ENCODE measurements at places on chromosomes 3 and 15. TPM values are rescaled to one million over a fixed set of nuclear protein-coding genes. Genes with fewer than 3 reads are reported as not detected.
A peak's percentile ranks its signal among the peaks of the same experiment; 100 is the strongest.

PLSCR5 gene
- total RNA-seq: not detected

SAXO2 gene
- 1.7 TPM for total RNA-seq

GRCh38 chr3:31294430-31295149 lies 238.1 kb upstream of the STT3B start:
- no peaks in the 10 kb centered on the region for H3K27me3 ChIP-seq
- H3K4me3 ChIP-seq: no peak overlapping the region
- no peak overlapping the region for H3K27ac ChIP-seq
- peaks cover 9% of the 10 kb centered on the region for H3K4me1 ChIP-seq

- H3K27ac ChIP-seq: no peak overlapping the region
- no peak for DNase-seq
- H3K4me3 ChIP-seq: no peak overlapping the region
- no peaks in the 10 kb centered on the region for H3K27me3 ChIP-seq
- peaks cover 17% of the 10 kb centered on the region for H3K4me1 ChIP-seq
Measured at GRCh38 chr15:74432271-74432967, 1.3 kb downstream of the SEMA7A start.

DNA sequence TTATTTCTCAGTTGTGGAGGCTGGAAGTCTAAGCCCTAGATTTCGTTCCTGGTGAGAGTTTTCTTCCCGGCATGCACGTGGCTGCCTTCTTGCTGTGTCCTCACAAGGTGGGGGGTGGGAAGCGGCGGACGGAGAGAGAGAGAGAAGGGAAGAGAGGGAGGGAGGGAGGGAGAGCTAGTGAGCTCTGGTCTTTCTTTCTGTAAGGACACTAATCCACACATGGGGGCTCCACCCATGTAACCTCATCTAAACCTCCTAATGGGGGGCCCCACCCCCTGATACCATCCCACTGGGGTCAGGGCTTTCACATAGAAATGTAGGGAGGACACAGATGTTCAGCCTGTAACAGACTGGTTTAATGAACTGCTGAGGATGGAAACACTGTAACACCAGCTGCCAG lies 7.3 kb downstream of the FBLN2 start:
- no peaks in the 10 kb centered on the region for H3K27me3 ChIP-seq
- no peaks in the 10 kb centered on the region for H3K36me3 ChIP-seq
- H3K4me3 ChIP-seq: no peak overlapping the region

DNA sequence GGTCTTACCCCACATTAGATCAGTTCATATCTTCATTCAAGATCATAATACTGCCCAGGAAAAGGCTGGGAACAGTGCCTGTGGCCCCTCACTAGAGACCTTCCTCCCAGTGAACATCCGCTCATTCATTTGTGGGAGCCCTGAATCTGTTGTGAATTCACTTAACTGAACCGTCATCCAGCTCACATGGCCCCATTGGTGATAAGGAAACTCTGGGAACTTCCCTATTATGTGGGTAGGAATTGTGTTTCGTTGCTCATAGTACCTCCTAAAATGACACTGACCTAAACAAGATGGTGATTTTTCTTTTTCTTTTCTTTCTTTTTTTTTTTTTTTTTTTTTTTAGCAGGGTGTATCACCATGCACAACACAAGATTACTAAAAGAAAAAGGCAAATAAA lies 6.8 kb upstream of the MESP2 start:
- H3K36me3 ChIP-seq: no peaks in the 10 kb centered on the region
- no peaks in the 10 kb centered on the region for H3K4me1 ChIP-seq
- no peak for DNase-seq
- no peak overlapping the region for H3K4me3 ChIP-seq

DNA sequence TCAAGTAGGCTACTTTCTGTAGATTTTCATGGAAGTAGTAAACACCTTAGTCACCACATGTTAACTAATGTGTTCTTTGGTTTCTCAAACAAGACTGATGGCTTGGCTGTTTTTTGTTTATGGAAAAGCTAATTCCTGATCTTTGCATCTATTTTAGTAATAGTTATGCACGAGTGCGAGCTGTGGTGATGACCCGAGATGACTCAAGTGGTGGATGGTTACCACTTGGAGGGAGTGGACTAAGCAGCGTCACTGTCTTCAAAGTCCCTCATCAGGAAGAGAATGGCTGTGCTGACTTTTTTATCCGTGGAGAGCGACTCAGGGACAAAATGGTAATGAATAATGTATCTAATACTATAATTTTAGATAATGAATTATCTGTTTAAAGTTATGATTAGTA lies 46.6 kb downstream of the SPRED1 start:
- H3K4me1 ChIP-seq: no peaks in the 10 kb centered on the region
- H3K27ac ChIP-seq: no peak overlapping the region
- DNase-seq: no peak
- no peak overlapping the region for H3K4me3 ChIP-seq
- no peaks in the 10 kb centered on the region for H3K36me3 ChIP-seq
- no peaks in the 10 kb centered on the region for H3K27me3 ChIP-seq

- no peak for DNase-seq
- no peak overlapping the region for H3K4me3 ChIP-seq
- no peaks in the 10 kb centered on the region for H3K27me3 ChIP-seq
- H3K4me1 ChIP-seq: no peaks in the 10 kb centered on the region
Measured at GRCh38 chr3:10581716-10582115, 76.3 kb upstream of the ATP2B2 start.

DNA sequence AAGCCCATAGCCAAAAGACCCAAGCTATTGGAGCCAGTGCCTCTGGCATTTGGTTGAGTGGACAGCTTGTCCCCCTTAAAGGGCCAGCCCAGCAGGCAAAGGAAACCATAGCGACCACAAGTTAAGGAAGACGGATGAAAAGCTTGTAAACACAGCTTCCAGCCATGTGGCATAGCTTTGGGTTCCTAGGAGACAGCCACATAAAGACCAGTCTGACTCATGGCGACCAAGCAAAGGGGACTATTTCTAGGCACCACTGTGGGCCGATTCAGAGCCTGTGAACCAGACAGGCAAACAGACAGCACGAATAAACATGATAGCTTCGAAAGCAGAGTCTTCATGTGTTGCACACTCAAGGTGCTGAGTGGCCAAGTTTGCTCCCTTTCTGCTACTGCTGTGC lies 30.5 kb upstream of the SRGAP3 start:
- no peaks in the 10 kb centered on the region for H3K4me1 ChIP-seq
- no peaks in the 10 kb centered on the region for H3K36me3 ChIP-seq
- no peak overlapping the region for H3K27ac ChIP-seq

GRCh38 chr15:70097321-70098152 lies at the start of gene TLE3:
Gene TLE3, minus strand, starts transcription at chr15:70097917. Its CDS starts 1,119 bp downstream, at chr15:70096798.
- H3K36me3 ChIP-seq: peaks cover 9% of the 10 kb centered on the region
- H3K4me1 ChIP-seq: peaks cover 54% of the 10 kb centered on the region
- H3K27me3 ChIP-seq: no peaks in the 10 kb centered on the region
- H3K27ac ChIP-seq: peak within 1 kb of the TSS; percentile 88
- H3K4me3 ChIP-seq: peak within 1 kb of the TSS; percentile 88
- peak; percentile 98 for DNase-seq

All from CD4-positive, alpha-beta memory T cell (primary cell).